ENCODE measurements at places on chromosomes 13 and 19.

DNA sequence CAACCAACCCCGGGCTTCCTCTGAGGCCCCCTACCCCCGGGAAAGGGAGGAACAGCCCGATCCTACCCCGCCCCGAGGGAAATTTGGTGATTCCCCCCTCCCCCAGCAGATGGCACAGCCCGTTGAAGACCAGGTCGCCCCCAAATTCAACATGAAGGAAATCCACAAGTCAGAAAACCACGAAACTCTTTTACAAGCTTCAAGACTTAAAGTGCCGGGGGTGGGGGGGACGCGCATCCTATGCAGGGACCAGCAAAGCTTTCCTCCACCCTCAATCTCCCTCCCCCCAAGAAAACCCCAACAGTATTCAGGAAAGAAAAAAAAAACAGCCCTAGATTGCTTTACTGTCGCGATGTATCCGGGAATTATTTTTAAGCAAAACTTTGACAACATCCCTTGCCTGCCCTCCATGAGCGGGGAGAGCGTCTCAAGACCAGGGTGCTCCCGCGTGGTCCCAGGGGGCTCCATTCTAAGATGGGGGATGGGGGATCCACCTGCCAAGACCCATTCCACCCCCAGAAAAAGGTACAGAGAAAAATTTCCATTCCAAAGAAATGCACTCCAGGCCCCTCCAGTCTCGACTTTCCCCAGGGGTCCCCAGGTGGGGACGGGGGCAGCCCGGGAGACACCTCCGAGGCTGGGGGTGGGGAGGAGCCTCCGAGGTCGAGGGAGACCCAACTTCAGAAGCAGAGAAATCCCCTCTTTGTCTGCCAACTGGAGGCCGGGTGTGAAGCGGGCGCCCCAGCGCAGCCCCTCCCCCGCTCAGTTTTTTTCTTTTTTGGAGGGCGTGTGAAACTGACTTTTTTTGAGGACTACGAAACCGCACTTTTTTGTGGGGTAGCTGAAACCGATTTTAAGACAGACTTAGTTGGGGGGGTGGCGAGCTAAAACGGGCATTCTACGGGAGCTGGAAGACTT is 1.5 kb downstream of the TCF3 start:
- DNase-seq: no peak

GRCh38 chr13:107518780-107519179 is 696.6 kb downstream of the LIG4 start:
- no peak for DNase-seq

- no peak for DNase-seq
These were observed 24.4 kb upstream of the MYCBP2 start for GRCh38 chr13:77351315-77351714.

DNA sequence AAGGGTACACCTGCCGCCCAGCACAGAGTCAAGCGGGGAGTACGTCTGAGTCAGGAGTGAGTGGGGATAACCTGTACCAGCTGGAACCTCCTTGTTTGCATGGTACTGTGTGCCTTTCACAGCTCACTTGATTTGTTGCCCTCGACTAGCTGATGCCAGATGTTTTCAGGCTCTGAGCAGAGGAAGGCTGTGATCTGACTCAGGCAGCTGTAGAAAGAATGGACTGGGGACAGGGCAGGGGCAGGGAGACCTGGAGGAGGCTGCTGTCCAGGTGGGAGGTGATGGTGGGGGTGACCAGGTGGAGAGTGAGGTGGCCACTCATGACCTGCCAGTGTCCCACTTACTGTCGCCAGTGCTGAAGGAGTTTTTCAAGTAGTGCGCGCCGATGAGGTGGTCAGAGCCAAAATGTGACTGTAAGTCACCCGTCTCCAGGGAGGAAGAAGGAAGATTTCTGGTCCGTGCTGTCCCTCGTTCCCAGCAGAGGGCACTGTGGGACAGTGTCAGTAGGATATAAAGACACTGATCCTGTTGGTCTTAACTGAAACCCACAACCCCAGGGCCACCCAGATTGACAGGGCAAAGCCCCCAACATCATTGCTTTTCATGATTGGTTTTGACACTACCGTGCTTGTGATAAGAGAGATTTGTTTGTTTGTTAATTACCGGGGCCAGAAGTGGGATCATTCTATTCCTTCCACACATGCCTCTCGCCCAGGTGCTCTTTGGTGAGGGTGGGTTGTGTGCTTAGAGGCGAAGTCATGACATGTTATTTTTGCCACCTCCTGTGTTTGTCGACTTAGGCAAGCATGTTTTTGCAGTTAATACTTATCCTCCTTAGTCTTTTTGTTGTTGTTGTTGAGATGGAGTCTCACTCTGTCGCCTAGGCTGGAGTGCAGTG is 128.4 kb downstream of the DPF1 start:
- peak; percentile 52 for DNase-seq

DNA sequence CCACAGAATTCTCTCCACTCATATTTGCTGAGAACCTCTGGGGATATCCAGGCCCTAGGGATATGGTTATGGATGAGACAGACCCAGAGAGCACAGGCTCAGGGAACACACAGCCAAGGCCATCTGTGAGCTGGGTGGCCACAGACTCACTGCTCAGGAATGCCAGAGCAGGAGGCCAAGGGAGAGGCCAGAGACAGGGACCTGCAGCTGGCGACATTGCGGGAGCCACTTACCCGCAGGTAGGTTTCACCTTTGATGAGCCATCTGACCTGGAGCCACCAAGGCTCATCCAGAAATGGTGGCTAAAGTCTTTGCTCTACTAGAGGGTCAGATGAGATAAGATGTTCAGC is 29.4 kb downstream of the CCNE1 start:
- DNase-seq: no peak

- no peak for DNase-seq
These were observed 4.9 kb downstream of the REX1BD start for GRCh38 chr19:18593367-18594095.

All from NCI-H1092 (cell line).